Activated B cell treated with CpG ODN at 0.5 μM for 24 hours (primary cell): ENCODE measurements at places on chromosomes 13 and 19.

GRCh38 chr19:11125994-11126685, 29.4 kb downstream of the SPC24 start:
- DNase-seq = peak; percentile 54

GRCh38 chr13:42653679-42654078, 79.7 kb downstream of the TNFSF11 start:
- no peak for DNase-seq

GRCh38 chr19:32647361-32647760, 27.6 kb downstream of the ANKRD27 start:
- DNase-seq = no peak

DNA sequence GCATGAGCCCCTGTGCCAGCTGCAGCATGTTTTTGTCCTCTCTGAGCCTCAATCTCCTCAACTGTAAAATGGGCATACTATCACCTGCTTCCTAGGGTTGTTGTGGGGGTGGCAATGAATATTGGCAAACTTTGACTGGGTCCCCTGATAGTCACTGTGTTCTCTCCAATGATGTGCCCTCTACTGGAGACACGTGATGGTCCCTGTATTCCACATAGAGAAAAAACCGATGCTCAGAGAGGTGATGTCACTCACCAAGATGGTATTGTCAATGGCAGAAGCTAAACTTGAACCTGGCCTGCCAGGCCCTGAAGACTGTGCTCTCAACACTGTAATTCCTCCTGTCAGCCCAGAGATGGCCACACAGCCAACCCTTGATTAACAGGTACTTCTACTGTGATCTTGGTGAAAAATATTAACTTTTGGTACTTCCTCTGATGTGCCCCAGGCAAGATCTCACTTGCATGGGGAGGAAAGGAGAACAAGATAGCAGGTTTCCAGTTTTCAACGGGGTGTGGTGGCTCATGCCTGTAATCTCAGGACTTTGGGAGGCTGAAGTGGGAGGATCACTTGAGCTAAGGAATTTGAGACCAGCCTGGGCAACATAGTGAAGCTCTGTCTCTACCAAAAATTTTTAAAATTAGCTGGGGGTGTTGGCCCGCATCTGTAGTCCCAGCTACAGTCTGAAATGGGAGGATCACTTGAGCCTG, 3.6 kb downstream of the CEACAM20 start:
- no peak for DNase-seq

DNA sequence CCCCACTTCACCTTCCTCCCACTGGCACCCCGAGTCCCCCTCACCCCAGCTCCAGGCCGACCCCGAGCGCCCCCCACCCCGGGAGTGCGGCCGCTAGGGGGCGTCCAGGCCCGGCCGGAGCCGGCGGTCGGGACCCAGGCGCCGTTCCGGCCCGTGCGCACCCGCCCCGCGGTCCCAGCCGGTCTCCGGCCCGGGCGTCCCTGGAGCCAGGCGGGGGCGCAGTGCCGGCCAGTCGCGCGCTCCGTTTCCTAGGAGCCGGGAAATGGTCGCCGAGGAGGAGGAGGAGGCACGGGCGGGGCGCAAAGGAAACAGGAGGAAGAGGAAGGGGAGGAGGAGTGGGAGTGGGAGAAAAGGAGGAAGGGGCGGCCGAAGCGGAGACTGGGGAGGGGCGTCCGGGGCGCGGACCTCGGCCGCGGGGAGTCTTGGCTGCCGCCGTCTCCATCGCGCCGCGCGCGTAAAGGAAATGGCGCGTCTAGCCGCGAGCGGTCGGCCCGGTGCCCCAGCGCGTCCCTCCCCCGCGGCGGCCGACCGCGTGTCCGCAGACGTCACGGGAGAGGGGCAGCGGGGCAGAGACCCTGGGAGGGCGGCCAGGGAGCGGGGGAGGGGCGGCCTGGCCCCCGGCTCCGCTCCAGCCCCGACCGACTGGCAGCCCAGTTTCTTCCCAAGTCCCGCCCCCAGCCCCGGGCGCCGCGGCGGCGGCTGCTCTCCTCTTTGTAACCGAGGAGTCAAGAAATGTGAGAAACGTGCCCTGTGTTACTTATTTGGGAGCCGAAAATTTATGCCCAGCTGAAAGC, 1.1 kb upstream of the KCTD15 start:
- DNase-seq = peak; percentile 64

DNA sequence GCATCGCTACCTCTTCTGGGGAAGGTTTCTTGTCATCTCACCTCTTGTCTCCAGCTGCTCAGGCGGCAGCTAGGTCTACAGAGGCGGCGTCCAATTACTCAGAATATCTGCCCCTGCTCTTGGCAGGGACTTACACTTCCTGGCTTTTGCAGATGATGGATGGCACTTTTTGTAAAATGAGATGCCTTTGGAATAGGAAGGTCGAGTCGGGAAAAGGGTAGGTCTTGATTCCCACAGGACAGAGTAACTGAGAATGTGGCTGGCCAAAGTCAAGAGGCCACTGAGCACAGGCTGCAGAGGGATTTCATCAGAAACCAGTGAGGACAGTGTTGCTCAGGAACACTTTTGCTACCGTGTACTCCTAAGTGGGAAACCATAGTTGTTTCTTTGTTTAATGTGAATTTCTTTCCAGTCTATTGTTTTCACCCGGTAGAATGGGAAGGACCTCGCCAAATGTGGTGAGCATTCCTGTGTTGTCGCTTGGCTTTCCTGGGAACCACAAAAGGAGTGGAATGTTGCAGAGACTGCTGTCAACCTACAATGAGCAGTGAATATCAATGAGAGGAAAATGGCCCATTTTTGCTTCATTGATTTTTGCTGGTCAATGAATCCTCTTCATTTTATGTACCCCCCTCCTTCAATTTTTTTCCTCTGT, 383.7 kb downstream of the HS6ST3 start:
- DNase-seq = no peak

DNA sequence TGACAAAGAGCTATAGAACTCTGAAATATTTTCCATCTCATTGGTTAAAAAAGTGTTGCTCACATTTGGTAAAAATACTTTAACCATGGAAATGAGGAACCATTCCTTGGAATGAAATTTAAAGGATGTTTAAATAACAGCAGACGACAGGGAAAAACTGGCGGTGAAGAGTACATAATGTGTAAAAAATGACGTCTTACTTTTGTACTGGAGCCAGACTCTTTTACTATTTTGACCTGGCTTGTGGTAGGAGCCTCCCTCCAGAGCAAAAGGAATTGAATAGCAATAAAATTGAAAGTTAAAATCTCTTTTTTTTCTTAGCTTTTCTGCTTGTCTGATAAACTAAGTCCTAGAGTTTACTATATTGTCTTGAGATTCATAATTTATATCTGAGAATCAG, 426.2 kb upstream of the KLHL1 start:
- no peak for DNase-seq

DNA sequence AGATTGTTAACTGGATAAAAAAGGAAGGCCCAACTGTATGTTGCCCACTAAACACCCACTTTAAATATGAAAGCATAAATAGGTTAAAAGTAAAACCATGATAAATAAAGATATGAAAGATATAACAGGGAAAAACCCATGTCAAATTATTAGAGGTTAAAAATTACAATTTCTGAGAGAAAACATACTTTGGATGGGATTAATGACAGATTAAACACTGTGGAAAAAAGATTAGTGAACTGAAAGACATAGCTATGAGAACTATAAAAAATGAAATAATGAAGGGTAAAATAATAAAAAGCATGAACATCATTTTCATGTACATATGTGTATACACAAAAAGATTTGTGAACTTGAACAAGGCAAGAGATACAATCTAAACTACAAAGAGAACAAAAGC, 2.2 kb upstream of the ZNF577 start:
- no peak for DNase-seq

DNA sequence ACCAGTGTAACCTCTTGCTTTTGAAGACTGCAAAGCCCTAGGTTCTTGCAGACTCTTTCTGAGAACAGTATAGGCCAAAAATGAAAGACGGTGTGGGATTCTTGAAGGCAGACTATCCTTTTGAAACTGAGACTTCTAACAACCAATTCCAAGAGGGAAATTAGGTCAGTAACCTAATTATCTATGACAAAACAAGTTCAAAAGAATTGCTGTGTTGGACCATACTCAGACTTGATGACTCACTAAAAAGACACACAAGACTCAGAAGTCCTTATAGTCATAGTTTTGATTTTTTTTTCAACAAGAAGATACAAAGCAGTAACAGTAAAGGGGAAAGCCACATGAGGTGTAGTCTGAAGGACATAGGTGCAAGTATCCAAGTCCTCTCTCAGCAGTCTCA, 624.0 kb upstream of the GPC6 start:
- no peak for DNase-seq

GRCh38 chr19:23519031-23519430, 123.8 kb upstream of the ZNF91 start:
- no peak for DNase-seq

GRCh38 chr19:45311621-45312020, 11.1 kb downstream of the CKM start:
- DNase-seq = no peak

DNA sequence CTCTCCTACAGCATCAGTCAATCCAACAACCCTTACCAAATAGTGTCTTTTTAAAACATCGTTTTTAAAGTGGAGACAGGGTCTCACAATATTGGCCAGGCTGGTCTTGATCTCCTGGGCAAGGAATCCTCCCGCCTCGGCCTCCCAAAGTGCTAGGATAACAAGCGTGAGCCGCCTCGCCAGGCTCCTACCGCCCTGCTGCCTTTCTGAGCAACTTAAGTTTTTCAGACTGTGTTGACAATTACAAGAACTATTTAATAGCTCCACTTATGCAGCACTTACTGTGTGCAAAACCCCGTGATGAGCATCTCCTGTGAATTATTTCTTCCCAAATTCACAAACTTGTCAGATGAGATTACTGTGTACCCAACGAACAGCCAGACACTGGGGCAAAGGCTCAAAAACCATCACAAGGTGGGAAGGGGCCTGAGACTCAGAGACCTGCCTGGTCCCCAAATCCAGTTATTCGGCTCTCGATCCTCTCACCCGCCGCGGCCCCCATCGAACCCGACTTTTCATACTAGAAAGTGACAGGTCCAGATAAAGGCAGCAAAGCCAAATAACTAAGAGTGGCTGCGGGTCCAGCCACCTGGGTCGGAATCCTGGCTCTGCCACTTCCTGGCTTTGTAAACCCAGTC, 581 bp downstream of the RPL18 start:
- no peak for DNase-seq

- DNase-seq = no peak
These were observed 1.4 kb downstream of the ZNF324 start for GRCh38 chr19:58468216-58468839.

DNA sequence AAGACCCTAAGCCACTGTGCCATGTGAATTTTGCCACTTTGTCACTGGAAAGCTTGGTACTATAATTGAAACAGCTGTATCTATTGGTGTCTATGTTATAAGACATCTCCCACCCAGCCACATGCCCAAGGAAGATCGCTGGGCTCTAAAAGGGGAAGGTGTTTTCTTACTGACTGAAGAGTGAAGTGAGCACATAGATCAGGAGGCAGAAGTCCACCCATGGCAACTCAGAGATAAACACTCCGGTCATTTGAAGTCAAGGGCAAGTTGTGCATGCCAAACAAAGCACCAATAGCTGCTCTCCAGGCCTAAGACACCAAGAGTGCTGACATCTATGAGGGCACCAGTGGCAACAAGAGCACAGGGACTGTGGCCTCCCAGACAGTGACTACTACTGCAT, 153.8 kb downstream of the KCTD12 start:
- no peak for DNase-seq

GRCh38 chr13:50320271-50320862, 305.1 kb downstream of the KCNRG start:
- no peak for DNase-seq

- no peak for DNase-seq
These were observed 49.2 kb downstream of the STOML3 start for GRCh38 chr13:38941353-38941945.

DNA sequence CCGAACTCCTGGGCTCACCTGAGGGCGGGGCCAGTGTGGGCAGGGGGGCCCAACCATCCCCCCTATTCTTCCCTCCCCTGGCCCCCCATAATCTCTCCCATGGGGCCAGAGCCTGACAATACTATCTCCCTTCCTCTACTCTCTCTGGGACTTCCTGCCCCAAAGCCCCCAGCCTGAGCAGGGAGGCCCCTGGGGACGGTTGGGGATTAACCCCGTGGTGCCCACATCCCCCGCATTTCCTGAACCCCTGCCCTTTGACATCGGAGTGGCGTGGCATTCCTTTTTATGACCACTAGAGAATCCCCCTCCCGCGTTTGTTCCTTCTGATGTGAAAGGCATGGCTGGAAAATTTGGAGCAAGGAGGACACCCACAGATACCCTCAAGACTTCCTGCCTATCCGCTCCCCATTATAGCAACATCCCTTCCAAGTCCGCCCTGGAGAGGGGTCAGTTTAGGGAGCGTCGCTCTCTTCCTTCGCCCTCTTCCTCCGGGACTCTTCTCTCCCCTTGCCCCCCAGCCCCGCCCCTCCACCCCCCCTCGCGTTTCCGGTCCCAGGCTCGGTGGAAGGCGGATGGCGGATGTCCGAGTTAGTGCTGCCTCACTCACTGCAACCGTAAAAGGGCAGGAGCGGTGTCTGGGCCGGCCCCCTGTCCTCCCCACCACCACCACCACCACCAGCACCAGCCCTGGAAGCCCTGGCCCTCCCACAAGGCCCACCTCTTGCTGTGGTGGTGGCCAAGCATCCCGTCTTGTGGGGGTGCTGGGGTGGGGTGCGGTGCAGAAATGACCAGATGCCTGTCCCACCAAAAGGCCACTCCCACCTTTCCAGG, 1.8 kb downstream of the VASP start:
- peak; percentile 59 for DNase-seq

GRCh38 chr13:95246292-95247082, 54.8 kb downstream of the ABCC4 start:
- DNase-seq = no peak

DNA sequence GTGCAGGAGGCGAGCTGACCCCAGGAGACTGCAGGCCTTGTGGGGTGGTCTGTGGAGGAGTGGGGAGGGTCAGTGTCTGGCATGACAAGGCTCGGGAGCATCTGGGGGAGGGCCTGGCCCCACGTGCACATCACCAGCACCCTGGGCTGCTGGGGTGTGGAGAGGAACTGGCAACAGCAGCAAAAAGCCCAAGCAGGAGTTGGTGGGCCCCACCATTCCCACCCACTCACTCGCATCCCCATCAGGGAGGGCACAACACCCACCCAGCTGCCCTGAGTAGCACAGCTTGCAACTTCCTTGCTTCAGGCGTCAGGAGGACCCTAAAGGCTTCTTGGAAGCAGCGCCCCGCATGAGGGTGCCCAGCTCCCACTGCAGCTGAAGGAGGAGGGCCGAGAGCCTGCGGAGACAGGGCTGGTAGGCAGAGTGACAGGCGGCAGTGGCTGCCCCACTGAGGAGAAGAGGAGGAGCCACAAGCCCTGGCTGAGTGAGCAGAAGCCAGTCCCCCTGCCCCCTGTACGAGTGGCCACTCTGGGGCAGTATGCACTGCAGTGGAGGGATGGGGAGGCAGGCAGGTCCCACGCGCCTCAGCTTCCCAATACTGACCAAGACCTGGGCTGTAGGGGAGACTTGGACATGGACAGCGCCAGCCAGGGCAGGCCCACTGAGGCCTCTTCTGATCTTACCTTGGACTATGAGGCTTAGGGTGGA, 26.5 kb downstream of the ELL start:
- DNase-seq = no peak
